ENCODE measurements at places on chromosomes 2 and 18. TPM values are rescaled to one million over a fixed set of nuclear protein-coding genes. Genes with fewer than 3 reads are reported as not detected.

Gene STEAP3
- 0.41 TPM for polyA plus RNA-seq

Gene BOLL
- polyA plus RNA-seq = not detected

Gene STPG4
- polyA plus RNA-seq = not detected

Gene ANKRD62
- polyA plus RNA-seq = not detected

Gene TMEM178A
- polyA plus RNA-seq = not detected

Gene NAT8
- polyA plus RNA-seq = not detected

Gene SERPINB13
- polyA plus RNA-seq = not detected

Gene CD8B2
- polyA plus RNA-seq = 10.2 TPM

Gene DYNAP
- not detected for polyA plus RNA-seq

Gene FRZB
- not detected for polyA plus RNA-seq

DNA sequence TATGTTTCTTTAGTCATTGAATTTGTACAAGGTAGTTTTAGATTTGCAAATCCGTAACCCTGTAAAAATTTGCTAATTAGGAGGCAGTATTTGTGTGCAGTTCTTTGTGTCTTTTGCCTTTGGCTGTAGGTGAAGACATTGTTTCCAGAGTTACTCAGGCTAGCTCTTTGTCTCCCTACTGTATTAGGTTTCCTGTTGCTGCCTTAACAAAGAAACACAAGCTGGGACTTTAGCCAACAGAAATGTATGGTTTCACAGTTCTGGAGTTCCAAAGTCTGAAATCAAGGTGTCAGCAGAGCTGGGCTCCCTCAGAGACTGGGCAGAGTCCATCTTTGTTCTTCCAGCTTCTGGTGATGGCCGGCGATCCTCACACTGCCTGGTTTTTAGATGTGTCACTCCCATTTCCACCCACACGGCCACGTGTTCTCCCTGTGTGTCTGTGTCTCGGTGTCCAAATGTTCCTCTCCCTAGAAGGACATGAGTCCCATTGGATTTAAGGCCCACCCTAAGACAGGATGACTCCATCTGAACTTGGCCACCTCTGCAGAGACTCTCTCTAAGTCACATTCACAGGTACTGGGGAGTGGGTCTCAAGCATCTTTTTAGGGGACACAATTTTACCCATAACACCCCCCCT, 309.7 kb downstream of the GALR1 start:
- DNase-seq = no peak

DNA sequence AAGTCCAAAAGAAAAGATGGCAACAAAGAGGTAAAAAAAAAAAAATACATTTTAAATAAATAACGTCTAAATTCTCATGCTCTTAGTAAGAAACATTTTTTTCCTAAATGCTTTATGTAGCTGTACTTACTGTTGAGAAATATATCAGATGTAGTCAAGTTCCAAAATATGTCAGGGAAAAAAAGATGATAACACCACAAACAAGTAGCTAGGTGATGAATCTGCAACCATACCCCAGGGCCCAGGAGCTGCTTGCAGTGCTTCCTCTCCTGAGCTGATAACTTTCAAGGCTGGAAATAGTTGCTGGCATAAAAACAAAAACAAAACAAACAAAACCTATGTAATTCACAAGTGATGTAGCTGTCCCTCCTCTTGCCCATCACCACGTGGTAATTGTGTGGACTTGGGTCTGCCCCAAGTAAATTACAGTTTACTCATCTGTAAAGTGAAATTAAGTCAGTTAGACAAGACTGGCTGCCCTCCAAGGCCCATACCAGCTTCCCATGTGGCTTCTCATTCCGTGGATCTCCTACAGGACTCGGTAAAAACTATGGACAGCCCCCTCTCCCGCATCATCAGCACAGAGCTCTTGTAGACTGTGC, 82.6 kb downstream of the SP100 start:
- DNase-seq = no peak

- DNase-seq = no peak
These were observed 89.4 kb downstream of the SCN3A start for GRCh38 chr2:165114346-165114939.

- DNase-seq = no peak
These were observed 940 bp downstream of the XRCC5 start for GRCh38 chr2:216109962-216110614.

GRCh38 chr2:7019191-7019590, 102.0 kb downstream of the RNF144A start:
- no peak for DNase-seq

DNA sequence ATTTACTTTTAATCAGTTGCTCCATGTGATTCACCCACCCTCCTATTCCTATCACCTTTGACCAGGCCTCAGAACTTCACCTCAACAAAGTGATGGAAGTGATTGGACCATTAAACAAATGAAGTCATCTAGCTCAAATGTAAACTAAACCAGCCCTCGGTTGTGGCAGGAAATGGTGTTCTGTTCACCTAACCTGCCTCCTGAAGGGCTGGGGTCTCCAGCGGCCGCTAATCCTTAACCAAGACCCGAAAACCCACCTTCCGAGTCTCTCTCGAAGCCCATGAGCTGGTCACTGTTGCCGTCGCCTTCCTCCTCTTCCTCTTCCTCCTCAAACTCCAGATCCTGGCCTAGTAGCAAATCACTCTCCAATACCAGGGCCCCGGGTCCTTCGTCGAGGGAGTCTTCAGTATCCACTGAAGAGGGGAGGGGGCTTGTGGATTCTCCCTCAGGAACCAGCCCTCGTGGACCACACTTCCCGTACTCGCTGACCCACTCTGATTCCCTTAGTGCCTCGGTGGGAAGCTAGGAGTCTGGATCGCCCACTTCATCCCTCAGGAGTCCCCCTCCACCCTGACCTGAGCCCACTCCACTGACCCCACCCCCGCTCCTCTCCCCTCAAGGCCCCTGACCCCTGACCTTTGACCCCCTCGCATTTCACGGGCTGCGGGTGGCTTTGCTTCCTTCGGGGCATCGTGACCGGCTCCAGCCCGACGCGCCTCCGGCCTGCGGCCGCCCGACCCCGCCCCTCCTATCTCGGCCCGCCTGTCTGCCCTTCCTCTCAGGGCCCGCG, 503 bp downstream of the ZNF513 start:
- no peak for DNase-seq

DNA sequence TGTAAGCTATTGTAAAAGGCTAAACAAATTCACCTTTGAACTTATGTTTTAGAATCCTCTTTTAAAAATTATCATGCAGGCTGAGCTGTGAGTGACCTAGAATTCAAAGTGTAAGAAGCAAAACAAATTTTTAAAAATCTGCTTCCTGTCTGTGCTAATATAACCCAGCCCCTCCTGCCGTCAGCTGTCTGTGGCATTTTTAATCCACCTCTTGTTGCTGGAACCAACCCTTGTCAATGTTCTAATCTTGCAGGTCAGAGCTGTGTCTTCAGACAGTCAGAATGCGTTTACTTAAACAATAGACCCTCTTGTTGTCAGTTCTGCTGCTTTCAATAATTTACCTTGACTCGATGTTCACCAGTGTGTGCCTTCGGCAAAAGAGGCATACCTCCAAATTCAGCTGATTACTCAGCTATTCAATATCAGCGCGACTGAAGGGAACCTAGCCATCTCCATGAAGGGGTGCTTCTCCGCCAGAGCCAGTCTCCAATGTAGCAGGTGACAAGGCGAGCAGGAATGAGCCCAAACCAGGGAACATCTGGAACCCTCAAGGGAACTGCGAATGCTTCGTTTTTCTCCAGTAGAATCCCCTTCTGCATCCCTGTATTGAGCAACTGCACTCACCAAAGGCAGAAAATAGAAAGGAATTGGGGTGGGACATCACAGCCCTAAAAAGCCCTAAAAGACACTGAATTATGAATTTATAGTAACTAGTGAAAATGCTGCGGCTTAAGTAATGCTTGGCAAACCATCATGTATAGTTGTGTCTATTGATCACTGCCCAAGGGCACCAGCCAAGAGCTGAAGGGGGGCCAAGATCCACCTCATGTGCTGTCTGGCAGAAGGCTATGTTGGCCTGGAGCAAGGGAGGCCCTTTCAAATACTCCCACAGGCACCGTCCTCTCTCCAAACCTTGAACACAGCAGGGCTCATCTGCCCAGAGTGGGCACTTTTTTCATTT, 62.5 kb downstream of the LYPD6B start:
- no peak for DNase-seq

- DNase-seq = no peak
These were observed 301.5 kb downstream of the NDUFA10 start for GRCh38 chr2:239723486-239724193.

DNA sequence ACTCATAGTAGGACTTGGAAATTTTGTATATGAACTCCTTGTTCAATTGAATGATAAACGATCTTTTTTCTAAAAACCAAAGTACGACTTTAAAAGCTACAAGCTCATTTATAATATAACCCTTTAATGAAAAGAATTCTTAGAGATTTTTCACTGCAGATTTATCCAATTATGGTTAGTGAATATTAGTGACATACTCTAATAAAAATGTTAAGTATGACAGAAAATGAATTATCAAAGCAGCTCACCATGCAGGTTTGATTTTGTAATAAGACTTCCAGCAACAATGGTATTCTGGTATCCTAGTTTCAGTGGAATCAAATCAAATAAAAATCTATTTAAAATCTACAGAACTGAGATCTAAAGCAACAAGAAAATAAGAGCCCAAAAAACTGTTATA, 38.5 kb downstream of the PRPF40A start:
- DNase-seq = no peak

GRCh38 chr18:52700816-52701215, 360.8 kb downstream of the DCC start:
- no peak for DNase-seq

- no peak for DNase-seq
These were observed 44.2 kb upstream of the FZD5 start for GRCh38 chr2:207813942-207814341.

DNA sequence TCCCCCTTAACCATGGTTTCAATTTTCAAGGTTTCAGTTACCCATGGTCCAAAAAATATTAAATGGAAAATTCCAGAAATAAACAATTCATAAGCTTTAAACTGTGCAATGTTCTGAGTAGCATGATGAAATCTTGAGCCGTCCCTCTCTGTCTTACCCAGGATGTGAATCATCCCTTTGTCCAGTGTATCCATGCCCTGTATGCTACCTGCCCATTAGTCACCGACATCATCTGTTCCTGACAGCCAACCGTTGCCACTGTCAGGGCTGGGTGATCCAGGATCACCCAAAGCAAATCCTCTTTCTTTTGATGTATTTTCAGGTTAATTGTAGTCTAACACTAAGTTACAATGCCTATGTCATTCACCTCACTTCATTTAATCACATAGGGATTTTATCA, 15.7 kb upstream of the OLA1 start:
- no peak for DNase-seq

- DNase-seq = no peak
These were observed 53.5 kb upstream of the UBE2F start for GRCh38 chr2:237913193-237913917.

DNA sequence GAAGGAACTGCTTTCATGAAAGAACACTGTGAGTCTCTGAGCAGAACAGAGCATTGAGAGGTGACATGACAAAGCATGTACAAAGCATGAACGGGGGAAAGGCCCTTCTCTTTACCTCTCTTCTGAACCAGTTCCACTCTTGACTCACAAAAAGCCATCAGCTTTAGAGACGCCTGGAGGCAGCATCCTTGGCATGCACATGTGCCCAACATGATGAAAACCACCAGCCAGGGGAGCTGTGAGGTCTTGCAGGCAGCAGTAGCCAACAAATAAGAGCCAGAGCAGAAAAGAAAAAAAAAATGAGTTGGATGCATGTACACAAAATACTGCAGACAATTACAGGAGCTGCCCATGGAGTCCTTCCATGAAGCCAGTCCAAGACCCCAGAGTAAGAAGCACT, 95.5 kb upstream of the AGAP1 start:
- DNase-seq = no peak

DNA sequence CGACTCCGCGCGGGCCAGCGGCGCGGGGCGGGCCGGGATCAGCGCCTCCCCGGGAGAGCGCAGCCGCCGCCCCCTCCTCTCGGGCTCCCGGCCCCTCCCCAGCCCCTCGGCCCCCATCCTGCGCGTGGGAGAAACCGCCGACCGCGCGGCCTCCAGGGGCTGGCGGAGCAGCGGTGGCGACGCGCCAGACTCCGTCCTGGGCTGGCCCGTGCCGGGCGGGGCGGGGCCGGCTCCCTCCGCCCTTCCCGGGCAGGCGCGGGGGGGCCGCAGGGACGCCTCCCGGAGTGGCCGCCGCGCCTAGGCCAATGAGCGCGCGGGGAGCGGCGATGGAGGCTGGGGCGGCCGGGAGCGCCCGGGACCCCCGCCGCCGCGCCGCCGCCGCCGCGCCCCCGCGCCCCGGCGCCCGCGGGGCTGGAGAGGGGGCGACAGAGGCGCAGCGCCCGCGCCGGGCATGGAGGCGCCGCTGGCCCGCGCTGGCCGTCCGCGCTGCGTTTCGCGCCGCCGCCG, 49.1 kb downstream of the KCNIP3 start:
- DNase-seq = no peak

DNA sequence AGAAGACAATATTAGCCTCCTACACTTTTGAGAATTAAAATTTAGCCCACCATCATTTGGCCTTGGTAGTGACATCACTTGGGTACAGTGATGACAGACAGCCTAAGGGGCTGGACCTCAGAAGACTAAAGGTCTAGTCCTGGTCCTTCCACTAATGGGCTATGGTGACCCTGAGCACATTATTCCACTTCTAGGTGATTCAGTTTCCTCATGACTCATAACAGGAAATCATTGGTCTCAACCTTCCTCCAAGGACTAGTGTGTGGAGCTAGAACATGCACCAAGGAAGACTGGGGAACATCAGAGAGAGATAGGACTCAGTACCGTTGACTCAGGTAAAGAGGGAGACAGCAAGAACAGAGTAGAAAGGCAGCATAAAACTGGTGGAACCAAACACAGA, 64.0 kb downstream of the TFCP2L1 start:
- no peak for DNase-seq

- no peak for DNase-seq
These were observed 139.0 kb upstream of the ITGB6 start for GRCh38 chr2:160338901-160339685.

- no peak for DNase-seq
These were observed 854.6 kb downstream of the CNTNAP5 start for GRCh38 chr2:124879640-124880039.

Measured in CD8-positive, alpha-beta memory T cell (primary cell).